ENCODE measurements at places on chromosomes 2 and 18. TPM values are rescaled to one million over a fixed set of nuclear protein-coding genes. Genes with fewer than 3 reads are reported as not detected.

C1GALT1C1L gene
- 0.79 TPM for total RNA-seq

MREG gene
- 5.3 TPM for total RNA-seq

DNA sequence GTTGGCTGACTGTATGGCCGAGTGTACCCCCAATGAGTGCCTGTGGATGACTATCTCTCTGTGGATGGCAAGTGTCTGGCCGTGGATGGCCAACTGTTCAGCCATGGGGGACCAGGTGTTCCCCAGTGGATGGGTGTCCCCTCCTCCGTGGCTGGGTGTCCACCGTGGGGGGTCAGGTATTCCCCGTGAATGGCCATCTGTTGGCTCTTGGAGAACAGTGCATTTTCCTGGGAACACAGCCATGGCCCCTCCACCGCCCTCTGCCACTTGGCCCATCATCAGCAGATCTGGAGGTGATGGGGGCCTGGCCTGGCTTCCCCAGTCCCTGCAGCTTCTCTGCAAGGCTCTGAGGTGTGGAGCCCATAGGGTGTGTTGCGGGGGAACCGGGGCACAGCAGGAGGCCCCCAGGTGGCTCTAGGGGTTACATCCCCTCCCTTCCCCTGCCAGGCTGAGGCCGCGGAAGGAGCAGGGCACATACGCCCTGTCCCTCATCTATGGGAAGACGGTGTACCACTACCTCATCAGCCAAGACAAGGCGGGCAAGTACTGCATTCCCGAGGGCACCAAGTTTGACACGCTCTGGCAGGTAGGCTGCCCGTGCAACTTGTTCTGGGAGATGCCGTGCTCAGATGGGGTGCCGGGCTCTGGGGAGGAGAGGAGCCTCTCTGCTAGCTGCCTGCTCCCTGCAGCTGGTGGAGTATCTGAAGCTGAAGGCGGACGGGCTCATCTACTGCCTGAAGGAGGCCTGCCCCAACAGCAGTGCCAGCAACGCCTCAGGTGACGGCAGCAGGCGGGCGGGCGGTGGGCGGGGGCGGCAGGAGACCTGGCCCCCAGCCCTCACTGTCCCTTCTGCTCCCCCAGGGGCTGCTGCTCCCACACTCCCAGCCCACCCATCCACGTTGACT is 19.3 kb downstream of the ZAP70 start:
- H3K4me3 ChIP-seq = no peak overlapping the region
- H3K27ac ChIP-seq = no peak overlapping the region
- DNase-seq = peak; percentile 61
- H3K36me3 ChIP-seq = peaks cover 82% of the 10 kb centered on the region

- peak overlapping the region; percentile 54 for H3K4me3 ChIP-seq
- no peaks in the 10 kb centered on the region for H3K36me3 ChIP-seq
- no peaks in the 10 kb centered on the region for H3K4me1 ChIP-seq
- no peak for DNase-seq
Measured at GRCh38 chr2:237412988-237413776, 782 bp downstream of the COL6A3 start.

HAUS1 gene
- total RNA-seq = 17.8 TPM

Measured in spleen (tissue), 13 donors.